HEK293T (cell line): ENCODE measurements at places on chromosomes 4 and X.

GRCh38 chrX:110089656-110090403, 86.9 kb downstream of the TMEM164 start:
- DNase-seq, result no peak

- no peak for DNase-seq
These were observed 35.9 kb downstream of the C4orf50 start for GRCh38 chr4:5982156-5982973.

GRCh38 chrX:68748030-68748429, 80.8 kb upstream of the EFNB1 start:
- DNase-seq, result no peak

DNA sequence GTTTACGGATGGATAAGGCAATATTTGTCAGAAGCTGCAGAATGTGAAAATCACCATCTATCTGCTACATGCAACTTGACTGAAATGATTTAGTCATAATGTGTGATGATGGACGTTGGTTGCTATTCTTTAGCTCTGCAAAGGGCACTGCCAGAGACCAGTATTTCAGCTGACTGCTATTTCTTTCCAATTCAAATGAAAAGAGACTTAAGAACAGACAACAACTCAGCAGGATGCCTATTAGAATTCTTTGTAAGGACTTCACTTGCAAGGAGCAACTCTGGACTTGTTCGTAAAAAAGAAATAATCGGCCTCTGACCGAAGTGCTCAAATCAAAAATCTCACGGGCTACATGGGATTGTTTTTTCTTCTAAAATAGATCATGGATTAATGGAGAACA, 262.7 kb downstream of the DHX15 start:
- no peak for DNase-seq

- no peak for DNase-seq
These were observed 57.8 kb downstream of the APBB2 start for GRCh38 chr4:41156574-41156973.

GRCh38 chr4:144579411-144580030, 66.4 kb upstream of the HHIP start:
- no peak for DNase-seq

DNA sequence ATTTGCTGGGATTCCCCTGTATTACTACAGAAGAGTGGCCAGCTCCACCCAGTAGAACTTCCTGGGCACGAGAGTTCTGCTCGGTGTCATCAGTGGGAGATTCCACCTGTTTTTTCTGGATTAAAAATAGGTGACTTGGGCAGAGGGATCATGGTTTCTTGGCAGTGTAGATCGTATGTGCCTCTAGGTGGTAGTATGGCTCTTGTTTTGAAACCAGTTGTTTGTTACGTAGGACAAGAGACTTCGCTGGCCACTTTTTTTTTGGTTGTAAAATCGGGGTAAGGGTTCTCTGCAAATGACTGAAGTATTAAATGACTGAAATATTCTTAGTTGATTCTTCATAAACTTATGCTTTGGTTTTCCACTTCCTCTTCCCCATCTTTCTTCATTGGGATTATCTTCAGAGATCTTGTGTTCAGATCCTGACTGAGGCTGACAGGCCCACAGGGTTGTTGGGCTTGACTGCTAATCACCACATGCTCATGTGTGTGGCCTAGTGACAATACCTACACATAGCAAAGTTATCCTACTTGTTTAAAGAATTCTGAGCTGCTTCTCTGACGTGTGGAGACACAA, 43.8 kb upstream of the WDR1 start:
- no peak for DNase-seq

GRCh38 chr4:38279077-38279476, 318.9 kb downstream of the PTTG2 start:
- no peak for DNase-seq

DNA sequence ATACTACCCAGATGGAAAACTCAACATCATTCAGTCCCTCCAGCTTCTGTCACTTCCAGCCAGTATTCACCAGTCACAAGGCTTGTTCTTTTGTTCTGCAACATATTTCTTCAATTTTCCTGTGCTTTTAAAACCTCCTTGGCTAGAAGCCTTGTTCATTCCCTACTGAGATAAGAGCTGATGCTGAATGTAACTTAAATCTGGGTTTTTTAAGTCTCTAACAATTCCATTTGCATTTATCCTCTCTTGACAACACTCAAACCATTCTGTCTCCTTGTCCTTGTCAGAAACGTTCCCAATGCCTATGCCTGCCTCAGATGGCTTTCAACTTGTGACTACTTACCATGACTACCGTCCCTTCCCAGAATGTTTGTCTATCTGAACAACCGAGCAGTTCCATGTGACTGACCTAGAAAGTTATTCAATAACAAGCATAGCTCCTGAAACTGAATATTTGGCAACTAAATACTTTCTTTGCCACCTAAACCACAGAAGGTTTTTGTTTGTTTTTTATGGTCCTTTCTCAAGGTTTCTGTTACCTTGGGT, 682.9 kb upstream of the GALNTL6 start:
- DNase-seq, result no peak

DNA sequence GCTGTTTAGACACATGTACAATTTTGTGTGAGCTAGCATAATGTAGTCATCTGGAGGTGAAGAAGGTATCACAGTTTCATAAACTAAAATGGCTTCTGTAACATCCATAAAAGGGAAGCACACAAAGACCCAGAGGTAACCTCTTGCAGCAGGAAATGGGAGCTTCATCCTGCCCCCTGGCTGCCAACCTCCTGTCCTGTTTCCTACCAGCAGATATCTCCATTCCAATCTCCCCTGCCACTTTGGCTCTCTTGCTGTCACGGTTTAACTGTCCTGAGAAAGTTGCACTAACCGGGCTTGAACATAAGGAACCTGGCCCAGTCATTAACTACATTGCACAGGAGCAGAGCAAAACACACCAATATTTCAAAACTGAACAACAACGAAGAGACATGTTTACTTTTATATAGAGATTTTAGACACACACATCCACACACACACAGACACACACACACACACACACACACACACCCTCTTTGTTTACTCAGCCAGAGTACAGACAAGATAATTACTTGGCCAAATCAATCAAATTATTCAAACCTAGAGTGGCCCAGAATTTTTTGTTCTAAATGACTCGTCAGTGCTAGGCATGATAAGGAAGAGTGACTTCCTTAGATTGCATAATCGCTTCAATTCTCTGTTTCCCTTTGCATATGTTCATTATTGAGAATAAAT, 24.2 kb downstream of the MID2 start:
- DNase-seq, result peak; percentile 28

- no peak for DNase-seq
These were observed 512.3 kb upstream of the EPHA5 start for GRCh38 chr4:66182636-66183035.

DNA sequence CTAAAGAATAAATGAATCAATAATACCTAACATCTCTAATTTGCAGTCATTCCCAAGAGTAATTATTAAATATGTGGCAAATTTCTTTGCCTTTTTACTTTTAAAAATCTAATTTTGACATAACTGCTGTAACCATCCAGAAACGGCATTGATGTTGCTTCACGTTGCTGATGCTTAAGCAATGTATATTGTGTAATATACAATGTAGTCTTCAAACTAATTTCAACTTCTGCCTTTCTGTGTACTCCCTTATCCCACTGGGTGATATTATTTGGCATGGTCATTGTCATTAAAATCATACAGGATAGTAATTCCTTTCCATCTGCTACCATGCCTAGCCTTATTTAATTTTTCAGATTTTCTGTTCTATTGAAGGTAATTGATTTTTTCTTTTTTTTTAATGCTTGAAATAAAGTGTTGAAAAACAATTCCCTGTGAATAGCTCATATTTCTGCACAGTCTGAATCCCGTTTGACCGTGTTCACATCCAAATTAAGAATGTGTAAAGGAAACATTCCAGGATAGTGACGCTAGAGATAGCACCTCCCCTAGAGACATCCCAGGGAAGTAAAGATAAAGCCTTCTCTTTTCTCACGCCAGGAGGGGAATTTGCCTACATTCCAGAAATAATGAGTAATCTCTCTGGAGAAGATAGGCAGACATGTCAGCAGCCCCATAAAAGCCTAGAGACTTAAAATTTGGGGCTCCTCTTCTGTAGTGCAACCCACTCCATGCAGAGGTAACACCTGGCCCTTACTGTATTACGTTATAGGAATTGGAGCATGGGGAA, 8.6 kb downstream of the FAM200B start:
- no peak for DNase-seq

GRCh38 chr4:176767183-176767582, 25.5 kb downstream of the VEGFC start:
- DNase-seq, result no peak

- DNase-seq, result no peak
These were observed 40.5 kb downstream of the AFF2 start for GRCh38 chrX:148540671-148541583.

- no peak for DNase-seq
These were observed 22.8 kb downstream of the QDPR start for GRCh38 chr4:17489123-17489522.

GRCh38 chr4:100450449-100450848, 67.4 kb downstream of the EMCN start:
- DNase-seq, result no peak

- no peak for DNase-seq
These were observed 5.5 kb downstream of the CASP3 start for GRCh38 chr4:184643731-184644130.

GRCh38 chr4:56653461-56654237, 27.4 kb downstream of the HOPX start:
- DNase-seq, result no peak

- no peak for DNase-seq
These were observed 7.6 kb upstream of the JADE3 start for GRCh38 chrX:46904626-46905025.

DNA sequence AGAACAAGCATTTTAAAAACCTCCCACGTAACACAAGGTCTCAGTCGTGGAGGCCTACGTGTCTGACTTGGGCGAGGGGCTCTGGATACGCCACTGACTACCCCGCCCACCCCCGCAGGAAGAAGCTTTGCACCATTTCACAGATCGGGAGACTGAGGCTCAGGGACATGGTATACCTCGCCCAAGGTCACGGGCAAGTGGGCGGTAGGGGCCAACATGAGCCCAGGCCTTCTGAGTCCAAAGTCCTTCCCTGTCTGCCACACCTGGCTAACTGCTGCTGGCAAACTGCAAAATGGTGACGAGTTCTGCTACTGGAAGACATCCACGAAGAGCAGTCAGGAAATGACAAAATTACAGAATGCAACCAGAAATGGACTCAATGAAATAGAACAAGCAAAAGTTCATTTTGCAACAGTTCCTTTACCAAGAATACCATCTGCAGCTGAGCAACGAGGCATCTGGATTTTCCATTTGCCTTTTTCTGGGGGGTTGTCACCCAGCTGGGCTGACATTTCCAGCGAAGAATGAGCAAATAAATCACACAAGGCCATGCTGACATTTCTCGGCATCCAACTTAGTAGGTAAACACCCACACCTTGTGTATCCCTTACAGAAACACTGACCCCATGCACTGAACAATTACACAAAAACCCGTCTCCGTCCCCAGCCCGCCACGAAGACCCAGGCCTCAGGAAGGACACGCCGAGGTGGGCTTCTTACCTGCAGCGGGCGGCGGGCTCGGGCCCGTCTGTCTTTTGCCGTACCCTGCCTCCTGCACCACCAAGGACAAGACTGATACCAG, 70.2 kb upstream of the AFAP1 start:
- DNase-seq, result no peak

DNA sequence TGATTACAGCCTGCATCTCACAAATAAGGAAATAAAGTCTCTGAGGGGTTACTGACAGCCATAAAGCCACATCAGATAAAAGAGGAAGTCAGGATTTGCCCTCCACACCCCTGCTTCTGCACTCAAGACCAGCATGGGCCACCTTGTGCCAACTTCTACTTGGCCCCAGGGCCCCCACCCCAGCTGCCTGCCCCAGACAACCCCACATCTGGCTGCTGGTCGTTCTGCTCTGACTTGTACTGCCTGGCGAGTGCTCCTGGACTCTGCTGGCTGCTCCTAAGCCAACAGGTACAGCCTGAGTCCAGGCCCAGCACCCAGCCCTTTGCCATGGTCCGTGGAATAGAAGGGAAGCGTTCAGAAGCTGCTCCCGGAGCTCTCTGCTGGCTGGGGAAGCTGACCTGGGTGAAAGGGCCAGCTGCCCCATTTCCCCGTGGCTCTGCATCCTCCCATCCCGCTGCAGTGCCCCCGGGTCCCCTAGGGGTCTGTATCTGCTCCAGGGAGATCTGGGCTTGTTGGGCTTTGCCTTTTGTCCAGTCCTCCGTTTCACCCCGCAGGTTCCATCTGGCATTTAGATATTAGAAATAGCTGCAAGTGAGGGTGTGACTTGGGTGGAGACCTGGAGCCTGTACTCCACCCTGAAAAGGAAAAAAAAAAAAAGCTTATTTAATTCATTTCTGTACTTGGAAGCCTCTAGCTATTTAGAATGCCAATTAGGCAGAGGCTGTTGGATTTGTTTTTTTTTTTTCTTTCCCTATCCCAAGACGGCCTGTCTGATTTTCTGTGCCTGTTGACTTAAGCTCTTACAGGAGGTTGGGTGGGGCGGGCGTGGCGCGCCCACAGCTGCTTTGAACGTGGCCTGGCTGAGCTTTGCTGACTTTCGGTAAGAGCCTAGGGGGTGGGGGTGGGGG, 194.7 kb downstream of the PTTG2 start:
- no peak for DNase-seq

DNA sequence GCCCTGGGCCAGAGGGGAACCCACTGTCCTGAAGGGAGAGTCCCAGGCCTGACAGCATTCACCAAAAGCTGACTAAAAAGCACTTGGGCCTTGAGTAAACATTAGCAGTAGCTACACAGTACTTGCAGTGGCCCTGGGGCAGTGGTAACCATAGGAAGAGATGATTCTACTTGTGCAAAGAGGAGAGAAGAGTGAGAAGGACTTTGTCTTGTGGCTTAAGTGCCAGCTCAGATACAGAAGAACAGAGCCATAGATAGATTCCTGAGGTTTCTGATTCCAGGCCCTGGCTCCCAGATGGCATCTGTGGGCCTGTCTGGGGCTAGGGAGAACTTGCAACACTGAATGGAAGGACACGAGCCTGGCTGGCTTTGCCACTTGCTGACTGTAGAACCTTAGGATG, 100.5 kb downstream of the PTCHD1 start:
- no peak for DNase-seq

- DNase-seq, result no peak
These were observed 85.4 kb downstream of the GPRIN3 start for GRCh38 chr4:89222170-89222569.

DNA sequence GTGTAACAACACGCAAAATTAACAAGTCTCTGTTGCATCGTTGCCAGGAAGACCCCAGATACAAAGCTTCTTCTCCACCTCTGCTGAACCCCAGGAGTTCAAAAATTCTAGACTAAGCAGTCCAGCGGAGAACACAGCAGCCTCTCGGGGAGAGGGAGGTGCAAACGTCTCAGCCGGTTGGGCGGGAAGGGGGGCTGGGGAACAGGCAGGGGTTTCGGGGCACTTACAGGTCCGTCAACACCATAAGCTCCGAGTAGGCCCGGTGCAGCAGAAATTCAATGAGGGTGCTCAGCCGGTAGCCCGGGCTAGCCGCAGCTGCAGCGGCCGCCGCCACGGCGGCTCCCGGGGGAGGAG, 394 bp downstream of the MED14 start:
- no peak for DNase-seq

DNA sequence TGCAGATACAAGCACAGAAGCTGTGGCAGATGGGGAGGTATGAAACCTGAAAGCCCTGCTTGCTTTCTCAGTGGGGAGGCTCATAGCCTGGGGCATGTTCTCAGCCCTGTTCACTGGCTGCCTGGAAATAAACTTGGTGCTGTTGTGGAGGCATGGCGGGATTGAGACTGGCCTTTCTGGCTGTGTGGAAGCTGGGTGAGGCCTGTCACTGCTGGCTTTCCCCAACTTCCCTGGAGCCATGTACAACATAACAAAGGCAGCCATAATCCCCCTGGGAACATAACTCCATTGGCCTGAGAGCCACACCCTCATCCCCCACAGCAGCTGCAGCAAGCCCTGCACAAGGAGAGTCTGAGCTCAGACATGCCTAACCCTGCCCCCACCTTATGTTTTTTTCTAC, 237.7 kb upstream of the TLL1 start:
- no peak for DNase-seq
